ENCODE measurements at places on chromosomes 3 and 15.

DNA sequence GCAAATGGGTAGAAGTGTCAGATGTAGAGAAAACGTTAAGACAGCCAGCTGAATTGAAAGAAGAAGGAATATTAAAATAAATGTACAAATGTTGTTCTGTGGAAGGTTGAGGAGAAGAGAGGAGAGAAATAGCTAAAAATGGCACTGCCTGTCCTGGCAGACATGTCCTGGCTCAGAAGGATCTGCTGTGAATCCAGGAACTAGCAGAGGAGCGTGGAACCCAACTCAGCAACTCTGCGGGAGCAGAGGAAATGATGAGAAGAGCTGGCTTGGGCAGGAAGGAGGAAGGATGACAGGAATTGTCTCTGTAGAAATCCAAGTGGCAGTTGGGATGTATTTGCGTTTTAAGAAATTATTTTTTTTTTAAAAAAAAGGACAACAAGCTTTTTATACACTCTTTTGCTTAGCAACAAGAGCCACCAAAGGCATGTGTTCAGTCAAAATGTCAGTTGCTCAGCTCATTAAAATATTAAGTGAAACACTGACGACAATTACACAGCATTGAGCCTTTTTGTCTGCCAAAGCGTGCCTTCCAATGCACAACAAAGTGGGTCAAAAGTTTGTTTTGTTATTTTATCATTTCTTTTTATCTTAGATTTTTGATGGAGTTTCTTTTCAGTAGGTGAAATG, 16.1 kb downstream of the NANOGP8 start:
- DNase-seq = no peak

DNA sequence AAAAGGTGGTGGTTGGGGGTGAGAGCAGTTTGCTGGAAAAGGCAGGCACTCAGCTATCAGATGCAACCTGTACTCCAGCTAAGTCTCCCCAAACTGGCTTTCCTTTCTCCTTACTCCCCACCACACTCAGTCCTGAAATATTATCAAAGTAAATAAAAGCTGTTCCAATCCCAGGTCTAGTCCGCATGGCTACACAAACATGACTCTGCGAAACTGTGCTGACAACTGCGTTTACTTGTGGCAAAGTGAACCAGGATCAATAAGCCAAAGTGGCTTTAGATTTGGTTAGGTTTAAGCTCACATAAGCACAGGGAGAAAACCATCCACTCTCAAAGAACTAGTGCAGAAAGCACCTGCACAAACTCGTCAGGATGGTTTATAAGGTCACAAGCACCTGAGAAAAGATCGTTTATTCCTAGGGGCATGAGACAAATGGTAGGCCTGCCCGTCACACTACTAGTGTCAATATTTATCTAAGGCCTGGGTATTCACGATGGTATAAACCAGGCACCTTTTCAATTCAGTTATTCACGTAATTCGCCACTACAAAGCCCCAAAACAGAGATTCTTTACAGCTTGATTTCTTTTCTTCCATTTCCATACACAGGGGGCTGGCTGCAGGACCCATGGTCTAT, 25.3 kb downstream of the LRIG1 start:
- DNase-seq = no peak

DNA sequence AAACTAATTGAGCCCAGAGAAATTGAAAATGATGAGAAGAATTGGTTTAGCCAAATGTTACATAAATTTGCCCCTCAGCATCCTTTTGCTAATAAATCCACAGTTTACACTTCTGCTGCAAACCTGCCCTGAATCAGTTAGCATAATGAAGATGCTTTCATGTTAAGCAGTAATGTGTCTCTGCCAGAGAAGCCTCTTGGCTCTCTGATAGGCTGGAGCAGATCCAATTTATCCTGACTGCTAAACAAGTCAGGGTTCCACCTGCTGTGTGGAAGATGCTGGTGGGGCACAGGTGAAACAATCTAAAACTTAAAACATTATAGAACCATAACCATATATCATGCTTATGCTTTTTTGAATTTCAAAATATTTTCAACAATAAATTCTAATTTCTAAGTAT, 946.8 kb downstream of the OTOL1 start:
- no peak for DNase-seq

- no peak for DNase-seq
Observed at GRCh38 chr3:64685800-64686445, 1.9 kb downstream of the ADAMTS9 start.

- peak; percentile 37 for DNase-seq
Observed at GRCh38 chr3:107431246-107432012, 54.2 kb downstream of the CCDC54 start.

DNA sequence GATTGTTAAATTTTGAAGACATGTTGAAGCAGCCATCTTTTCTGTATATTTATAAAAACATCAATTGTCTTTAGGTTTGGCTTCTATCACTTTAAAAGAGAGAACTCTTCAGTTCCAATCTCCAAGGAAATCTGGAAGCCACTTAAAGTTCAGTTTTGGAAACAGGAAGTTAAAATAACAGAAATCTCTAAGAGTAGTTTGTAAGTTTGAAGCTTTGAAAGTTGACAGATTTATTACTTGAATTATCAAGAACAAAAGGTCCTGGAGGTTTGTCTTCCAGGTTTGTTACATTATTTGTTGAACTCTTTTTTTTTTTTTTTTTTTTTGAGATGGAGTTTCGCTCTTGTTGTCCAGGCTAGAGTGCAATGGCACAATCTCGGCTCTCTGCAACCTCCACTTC, 30.0 kb downstream of the RNF111 start:
- no peak for DNase-seq

GRCh38 chr3:120506828-120507774, 56.3 kb upstream of the FSTL1 start:
- DNase-seq = peak; percentile 6

- DNase-seq = no peak
Observed at GRCh38 chr15:78284758-78285157, 14.7 kb downstream of the SKIC8 start.

DNA sequence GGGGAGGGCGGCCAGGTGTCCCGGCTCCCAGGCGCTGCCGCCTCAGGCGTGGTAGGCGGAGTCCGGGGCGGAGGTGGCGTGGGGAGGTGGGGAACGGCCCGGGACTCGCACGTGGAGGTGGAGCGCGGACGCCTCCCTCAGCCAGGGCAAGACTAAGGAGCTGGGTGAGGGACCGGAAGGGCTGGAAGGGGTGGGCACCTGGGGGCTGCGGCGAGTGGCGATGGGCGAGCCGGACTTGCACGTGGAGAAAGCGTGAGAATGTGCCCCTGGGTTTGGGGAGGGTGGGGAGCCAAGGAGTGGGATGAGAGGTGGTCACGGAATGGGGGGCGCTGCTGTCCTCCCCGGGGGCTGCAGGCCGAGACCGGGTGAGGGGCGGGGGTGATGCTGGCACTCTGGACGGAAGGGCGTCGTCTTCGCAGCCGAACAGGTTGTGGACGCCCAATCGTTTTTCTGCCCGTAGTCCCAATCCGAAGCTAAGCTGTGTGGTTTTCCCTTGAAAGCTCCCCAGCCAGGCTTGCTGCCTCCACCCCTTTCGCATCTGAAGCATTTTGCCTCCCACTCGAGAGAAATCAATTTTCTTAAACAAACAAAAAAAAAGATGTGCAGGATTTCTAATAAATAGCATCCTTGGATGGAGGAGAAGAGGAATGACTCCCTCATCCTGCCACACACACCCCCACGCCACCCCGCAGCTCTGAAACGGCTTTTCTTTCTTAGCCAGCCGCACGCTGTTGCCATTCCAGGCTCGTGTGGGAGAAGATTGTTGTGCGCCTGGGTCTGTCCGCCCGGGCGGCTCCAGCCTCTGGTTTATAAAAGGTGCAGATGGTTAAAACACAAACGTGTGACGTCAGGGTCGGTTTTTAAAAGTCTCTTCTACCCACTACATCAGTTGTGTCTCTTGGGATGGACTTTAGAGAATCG, 62.5 kb upstream of the ANKRD28 start:
- no peak for DNase-seq

GRCh38 chr3:58482917-58483636, 8.8 kb upstream of the KCTD6 start:
- no peak for DNase-seq

DNA sequence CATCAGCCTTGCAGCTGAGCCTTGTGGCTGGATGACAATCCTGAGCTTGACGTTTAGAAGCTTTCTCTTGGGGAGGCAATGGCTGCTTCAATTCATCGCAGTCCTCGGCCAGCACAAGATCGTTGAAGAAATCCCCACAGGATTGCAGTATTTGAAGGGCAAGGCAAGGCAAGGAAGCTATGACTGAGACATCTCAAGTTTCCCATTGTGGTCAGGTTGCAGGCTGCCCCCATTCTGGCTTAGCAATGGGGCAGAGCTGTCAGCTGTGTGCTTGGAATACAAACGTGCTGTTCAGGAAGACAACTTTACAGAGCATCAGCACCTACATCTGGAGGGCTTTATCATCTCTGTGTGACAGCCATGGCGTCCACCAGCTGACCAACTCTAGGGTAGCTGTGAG, 275.9 kb upstream of the TBL1XR1 start:
- DNase-seq = no peak

DNA sequence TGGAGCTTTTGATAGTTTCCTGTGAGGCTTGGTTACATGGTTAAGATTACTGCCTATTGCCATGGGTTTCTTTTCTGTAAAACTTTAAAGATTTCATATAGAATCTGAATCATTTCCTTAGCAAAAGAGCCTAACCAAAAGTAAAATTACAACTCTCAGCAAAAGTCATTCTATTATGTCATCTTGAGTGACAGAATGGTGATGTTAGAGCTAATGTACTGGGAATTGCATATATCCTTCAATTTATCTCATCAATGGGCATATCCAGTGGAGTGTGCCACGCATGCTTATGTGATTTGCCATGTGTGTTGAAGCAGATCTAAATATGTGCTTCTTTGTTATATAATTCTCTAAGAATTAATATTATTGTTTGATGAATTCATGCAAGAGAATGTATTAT, 212.1 kb downstream of the ROBO1 start:
- no peak for DNase-seq

- no peak for DNase-seq
Observed at GRCh38 chr3:58452176-58452575, 18.5 kb upstream of the PDHB start.

- DNase-seq = no peak
Observed at GRCh38 chr15:32060706-32061105, 30.4 kb downstream of the CHRNA7 start.

- no peak for DNase-seq
Observed at GRCh38 chr15:39864116-39864515, 56.0 kb downstream of the GPR176 start.

- no peak for DNase-seq
Observed at GRCh38 chr15:90340345-90340744, 11.7 kb upstream of the ZNF774 start.

DNA sequence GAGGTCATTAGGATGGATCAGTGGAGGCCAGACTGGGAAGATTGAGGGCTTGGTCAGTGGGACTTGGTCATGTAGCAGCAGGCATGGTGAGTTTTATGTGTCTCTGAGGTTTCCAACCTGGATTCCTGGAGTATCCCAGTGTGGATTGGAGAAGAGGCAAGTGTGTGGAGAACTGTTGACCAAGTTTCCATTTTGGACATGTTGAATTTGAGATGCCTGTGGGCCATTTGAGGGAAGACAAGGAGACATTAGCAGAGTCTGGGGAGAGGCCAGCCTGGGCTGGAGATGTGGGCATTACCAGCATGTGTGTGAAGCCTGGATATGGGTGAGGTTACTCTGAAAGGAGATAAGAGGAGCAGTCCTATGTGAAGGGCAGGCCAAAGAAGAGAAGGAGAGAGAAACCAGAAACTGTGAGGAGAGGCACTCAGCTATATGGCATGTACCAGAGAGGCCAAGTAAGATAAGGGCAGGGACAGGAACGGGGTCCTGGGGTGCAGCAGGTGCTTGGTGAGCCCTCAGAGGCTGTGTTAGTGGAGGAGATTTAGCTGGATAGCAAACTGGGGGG, 4.3 kb downstream of the SLC25A38 start:
- DNase-seq = peak; percentile 91

DNA sequence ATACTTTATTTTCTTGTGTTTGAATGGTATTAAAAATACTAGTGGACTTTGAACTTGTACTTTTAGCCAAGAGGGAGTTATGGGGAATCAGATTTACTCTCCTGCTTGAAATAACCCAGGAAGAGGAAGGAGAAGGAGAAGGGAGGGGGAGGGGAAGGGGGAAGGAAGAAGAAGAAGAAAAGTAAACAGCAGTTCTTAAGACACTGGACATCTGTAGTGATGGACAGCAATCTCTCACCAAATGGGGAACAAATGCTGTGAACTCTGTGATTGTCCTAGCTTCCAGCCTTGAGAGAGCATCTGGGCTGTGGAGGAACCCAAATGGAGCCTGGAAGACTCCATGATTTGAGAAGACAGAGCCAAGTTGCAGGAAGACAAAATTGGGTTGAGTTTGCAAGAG, 52.0 kb downstream of the VPS8 start:
- DNase-seq = no peak

- no peak for DNase-seq
Observed at GRCh38 chr3:138042043-138042442, 32.1 kb downstream of the CLDN18 start.

DNA sequence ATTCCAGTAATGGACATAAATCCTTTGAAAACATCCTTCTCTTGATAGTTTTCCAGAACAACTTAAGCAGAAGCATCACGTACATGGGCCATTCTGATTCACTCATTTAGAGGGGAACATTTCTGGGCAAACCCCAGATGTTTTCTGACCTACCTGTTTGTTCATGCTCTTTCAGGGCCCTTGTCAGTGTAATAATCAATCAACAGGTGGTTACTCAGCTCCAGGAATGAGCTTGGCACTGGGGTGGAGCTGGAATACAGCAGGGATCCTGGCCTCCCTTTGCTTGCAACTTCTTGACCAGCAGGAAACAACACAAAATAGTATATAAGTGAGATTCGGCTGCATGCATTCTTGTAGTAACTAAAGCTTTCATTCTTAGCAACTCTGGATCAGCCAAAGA, 9.2 kb upstream of the UBE2E1 start:
- no peak for DNase-seq

GRCh38 chr3:194474675-194475074, 12.1 kb downstream of the ATP13A3 start:
- no peak for DNase-seq

DNA sequence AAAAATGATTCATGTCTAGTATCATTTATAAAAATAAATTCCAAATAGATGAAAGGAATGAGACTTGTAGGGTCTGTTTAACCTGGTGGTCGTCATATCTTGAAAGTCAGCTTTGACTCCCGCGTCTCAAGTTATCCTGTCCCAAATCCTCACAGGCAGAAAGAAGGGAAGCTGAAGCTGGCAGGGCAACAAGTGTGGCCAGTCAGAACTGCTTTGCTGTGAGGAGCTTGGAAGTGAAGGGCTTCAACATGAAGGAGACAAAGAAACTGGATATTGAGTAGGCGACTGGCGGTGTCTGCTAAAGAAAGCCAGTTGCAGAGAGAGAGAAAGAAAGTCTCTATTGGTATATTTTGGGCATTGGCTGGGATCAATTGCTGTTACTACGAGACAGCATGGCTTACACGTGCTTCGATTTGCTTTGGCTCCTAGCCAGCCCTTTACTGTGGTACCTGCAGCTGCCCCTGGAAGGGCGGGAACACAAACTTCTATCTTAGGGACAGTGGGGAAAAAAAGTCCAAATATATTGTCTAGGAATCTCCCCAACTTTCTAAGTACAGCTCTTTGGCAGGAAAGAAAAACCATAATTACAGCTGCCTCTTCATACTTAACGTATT, 107.2 kb downstream of the CHST2 start:
- no peak for DNase-seq

Measured in hematopoietic multipotent progenitor cell treated with erythropoietin and hydrocortisone succinate and interleukin-3 and kit ligand, for 15 days (in vitro differentiated cells).